Colonic mucosa (tissue), 4 donors: ENCODE measurements at places on chromosomes 2 and 18. TPM values are rescaled to one million over a fixed set of nuclear protein-coding genes. Genes with fewer than 3 reads are reported as not detected.

PROC gene
- 3.4 TPM for total RNA-seq

HOXD13 gene
- 0.77 TPM for total RNA-seq

FIGLA gene
- not detected for total RNA-seq

OR6B2 gene
- not detected for total RNA-seq

TCF23 gene
- total RNA-seq, result 0.07 TPM

DNA sequence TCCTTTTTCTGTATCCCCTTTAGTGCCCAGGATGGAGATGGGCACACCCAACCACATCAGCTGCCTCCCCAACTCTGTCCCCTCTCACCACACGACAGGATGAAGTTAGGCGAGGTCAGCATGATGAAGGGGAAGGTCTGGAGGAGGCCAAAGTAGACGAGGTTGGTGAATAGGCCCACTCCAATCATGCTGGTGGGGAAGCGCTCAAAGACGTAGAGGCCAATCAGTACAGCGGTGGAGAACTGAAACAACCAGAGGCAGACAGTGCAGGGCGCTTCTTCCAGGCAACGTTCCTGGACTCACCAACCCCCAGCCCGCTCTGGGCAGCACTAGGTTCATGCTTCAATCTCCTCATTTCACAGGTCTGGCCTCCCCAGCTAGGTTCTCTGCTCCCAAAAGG is 2.9 kb downstream of the TEX261 start:
- DNase-seq, result no peak

DNA sequence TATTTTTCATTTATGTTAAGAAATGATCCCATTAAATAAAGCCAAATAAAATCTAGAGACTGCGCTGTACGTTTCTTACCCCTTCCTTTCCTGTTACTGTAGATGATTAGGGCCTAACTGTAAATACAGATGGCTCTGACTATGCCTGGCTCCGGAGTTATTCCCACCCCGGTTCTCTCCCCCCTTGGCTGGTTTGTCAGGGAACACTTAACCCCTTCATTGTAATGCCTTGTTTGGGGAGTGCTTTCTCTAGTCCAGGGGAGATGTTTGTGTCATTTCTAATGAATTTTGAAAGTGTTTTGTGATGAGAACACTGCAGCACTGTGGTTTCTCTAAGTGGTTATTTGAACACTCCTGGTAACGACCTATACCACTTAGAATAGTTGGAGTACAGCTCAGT is 8.8 kb downstream of the UNC50 start:
- DNase-seq, result no peak

DNA sequence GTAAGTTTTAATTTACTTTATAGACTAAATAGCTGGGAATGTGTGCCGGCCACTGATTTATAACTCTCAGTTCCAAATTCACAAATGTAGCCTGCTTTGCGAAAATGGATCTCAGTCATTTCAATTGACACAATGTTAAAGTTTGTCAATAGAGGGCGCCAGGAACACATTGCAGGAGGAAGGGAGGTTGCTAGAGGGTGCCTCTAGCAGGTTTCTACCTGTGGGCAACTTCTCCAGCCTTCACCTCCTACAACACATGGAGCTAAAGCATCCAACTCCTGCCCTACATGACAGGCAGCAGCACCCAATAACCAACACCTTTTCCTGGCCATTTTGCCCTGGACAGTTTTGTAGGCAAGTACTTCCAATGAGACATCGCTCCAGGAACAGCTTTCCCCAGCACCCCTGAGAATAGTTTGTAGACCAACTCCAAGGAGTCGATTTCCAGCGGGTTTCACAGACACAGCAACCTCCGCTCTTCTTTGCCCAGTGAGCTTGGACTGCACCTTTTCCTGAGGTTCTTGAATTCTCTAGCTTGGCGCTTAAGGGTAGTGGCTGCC is 784.8 kb upstream of the CDH2 start:
- DNase-seq, result no peak
